ENCODE measurements at places on chromosomes 7 and 10.

- DNase-seq = no peak
Observed at GRCh38 chr10:110723224-110723891, 79.2 kb downstream of the RBM20 start.

DNA sequence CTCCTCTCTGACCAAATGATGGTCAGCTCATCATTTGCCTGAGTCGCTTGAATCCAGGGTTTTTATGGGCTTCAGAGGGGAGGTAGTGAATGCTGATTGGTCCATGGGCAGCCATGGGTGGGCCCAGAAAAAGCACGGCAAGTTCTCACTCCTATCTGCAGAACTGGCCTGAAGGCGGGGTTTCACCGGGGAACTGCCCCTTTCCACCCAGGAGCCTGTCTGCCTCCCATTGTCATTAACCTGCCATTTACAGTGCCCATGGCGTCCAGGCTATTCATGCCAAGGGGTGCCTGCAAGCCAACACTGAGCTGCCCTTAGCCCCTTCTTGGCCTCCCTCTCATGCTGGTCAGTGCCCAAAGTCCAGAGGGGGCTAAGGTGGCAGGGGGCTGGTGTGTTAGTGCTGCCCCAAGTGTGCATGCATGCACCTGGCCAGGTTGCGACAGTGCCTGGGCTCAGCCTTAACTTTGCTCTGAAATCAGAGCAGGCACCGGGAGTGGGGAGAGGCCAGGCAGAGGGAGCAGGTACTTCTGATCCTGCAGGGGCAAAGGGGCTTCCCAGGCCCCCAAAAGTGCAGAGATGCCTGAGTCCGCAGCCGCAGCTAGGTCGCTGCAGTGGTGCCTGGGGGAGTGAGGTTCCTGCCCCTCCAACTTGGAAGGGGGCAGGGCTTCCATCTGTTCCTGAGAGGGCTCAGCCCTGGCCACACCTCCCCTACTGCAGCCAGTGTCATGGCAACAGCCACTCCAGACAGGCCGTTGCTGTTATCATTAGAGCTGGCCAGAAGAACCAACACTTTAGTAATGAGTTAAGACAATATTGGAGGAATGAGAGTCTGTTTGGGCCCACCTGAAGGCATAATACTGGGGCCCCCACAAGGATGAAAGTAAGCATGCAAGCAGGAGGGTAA is 561.6 kb downstream of the GRM8 start:
- no peak for DNase-seq

GRCh38 chr10:71331736-71332135 is 12.7 kb downstream of the SLC29A3 start:
- no peak for DNase-seq

- DNase-seq = no peak
Observed at GRCh38 chr10:33334805-33335550, 511 bp upstream of the NRP1 start.

DNA sequence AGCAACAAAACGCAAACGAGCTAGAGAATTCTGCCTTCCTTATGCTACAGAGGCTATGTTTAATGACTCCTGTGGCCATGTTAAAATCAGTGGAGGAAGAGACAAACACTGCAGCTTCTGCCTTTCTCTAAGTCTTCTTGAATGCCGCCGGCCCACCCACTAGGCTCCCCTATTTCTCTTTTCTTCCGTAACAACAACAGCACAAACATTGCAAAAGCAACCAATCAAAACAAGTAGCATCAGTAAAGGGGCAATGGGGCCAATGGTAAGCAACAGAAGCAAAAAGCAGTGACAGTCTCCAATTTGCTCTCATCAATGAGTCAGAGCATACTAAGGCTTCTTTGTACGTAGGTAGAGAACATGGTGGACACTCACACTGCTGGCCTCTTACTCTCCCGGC is 26.8 kb downstream of the DNAJC1 start:
- no peak for DNase-seq

DNA sequence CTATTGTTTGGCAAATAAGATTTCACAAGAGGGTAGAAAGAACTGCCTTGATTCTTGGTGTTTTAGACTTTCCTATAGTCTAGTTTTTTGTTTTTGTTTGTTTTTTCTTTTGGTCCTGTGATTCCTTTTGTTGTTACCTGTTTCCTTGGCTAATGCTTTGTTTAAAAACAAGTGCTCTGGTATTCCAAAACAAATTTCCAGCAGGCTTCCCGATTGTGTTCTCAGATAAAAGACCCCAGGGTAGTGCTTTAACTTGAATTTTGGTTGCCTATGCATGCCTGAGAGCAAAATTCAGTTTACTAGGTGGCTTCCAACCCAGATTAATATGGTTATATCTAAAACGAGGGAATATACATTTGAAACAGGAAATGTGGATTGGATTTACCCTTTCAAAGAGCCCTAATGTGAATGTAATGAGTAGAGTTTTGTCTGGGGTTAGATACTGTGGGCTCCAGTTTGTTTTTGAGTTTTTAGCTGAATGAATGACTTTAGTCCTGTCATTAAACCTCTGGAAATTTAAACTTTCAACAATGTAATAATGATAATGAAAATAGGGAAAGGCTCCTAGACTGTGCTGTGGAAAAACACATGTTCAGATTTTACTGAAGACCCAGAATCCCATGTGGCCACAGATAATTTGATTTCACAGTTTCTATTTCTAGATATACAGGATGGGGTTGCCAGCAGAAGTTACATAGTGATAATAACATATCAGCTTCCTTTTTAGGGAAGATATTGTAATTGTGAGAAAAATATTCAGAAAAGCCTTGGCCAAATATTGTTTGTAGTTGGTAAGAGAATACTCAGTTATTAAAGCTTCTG is 23.9 kb downstream of the AUTS2 start:
- no peak for DNase-seq

- DNase-seq = no peak
Observed at GRCh38 chr10:50322077-50322476, 70.8 kb upstream of the ASAH2 start.

DNA sequence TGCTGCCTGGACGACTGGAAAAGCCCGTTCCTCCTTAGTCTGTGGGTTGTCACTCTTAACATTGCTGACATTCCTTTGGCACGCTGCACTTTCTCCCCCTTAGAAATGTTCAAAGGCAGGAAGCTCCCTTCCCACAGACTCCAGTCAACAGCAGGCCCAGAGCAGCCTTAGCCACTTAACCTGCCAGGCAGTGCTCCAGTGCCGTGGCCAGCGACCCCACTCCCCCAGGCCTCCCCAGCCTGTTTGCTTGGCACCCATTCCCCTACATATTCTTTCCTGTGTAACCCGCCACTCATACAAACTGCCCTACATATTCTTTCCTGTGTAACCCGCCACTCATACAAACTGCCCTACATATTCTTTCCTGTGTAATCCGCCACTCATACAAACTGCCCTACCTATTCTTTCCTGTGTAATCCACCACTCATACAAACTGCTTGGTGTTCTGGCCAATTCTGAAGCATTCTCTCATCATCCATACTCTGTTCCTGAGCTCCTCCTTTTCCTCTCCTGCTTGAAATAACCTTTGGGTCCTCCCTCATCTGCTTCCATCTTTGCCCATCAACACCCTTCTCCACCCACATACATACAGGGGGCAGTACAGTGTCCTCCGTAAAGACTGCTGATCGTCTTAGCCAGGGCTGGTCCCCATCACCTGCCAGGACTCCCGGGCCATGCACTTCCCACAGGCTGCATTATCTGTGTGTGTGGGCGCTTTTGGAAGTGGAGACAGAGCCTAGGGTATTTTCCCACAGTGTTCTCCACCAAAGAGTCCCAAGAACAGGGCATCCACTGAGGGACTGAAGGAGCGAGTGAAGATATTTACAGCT is 57.3 kb downstream of the ADARB2 start:
- no peak for DNase-seq

- DNase-seq = no peak
Observed at GRCh38 chr7:42250411-42250810, 13.4 kb upstream of the GLI3 start.

- DNase-seq = no peak
Observed at GRCh38 chr10:49311555-49312236, 12.7 kb downstream of the C10orf71 start.

GRCh38 chr10:49627644-49628247 is 13.9 kb downstream of the CHAT start:
- DNase-seq = no peak

DNA sequence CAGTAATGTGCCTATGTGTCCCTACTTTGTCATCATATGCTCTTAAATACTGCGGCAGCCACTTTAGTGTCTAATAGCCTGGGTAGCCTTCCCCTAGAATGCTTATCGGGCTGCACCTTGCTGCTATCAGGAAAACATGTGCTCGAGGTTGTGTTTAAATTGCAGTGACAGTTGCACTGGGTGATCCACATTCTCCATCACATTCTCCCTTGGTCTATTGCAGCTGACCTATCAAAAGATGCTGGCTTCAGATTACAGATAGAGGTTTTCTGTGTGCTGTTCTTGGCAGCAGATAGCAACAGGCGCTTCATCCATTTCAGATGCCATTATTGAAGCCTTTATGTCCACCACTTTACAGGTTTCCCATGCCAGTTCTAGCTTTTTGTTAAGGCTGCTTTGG is 130.1 kb upstream of the MDFIC start:
- no peak for DNase-seq

- no peak for DNase-seq
Observed at GRCh38 chr7:47878662-47879061, 69.6 kb downstream of the PKD1L1 start.

- no peak for DNase-seq
Observed at GRCh38 chr7:138282997-138283396, 177.1 kb upstream of the TRIM24 start.

DNA sequence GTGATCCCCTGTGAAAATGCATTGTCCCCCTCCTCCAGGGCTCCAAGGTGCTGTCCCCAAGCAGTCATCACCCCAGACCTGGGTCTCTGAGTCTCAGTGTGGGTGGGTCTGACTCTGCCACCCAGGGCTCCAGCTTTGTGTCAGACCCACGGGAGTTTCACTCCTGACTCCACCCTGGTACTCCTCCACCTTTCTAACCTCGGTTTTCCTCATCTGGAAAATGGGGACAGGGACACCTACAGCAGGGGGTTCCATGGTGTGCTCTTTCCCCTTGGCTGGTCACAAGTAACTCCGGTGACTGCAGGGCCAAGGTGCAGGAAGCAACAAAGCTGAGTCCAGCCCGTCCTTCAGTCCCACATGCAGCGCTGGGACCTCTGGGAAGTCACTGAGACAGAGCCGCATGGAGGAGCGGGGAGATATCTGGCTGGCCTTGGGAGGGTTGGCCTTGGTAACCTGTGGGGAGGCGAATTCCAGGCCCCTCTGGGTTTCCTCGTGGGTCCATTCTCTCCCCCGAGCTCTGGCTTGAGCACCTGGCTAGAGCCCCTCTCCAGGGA is 41.8 kb upstream of the RABGEF1 start:
- no peak for DNase-seq

Data from activated naive CD4-positive, alpha-beta T cell (primary cell).